ENCODE measurements at places on chromosomes 2 and 18.

GRCh38 chr18:36543991-36544725 is 246.6 kb downstream of the FHOD3 start:
- no peak for DNase-seq

GRCh38 chr2:24507549-24507948 is 16.5 kb downstream of the NCOA1 start:
- DNase-seq = no peak

DNA sequence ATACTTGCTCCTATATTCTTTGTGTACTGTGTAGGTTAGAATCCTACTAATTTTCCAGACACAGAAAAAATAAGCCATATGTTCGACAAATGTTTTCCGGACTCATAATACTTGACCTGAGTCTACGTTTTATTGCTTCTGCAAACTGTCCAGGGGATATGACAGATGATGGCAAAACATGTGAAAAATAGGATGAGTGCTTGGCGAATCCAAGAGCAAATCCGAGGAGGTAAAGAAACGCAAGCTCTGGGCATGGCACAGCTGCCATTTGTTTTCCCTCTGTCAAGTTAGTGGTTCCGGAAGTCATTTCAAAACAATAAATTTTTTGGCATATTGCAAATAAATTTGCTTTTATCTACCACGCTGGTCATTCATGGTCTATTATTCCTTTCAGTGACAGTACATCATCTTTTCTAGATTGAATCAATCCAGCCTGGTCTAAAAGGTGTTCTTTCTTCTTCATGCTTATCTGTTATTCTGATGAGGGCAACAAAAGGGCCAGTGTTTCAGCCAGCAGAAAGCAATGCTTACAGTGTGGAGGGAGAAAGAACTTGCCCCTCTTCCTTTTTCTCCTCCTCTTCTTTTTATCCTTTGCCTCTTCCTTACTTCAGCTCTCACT is 476.1 kb upstream of the SOX11 start:
- DNase-seq = no peak

- DNase-seq = no peak
These were observed 153.3 kb upstream of the KYNU start for GRCh38 chr2:142724186-142724585.

DNA sequence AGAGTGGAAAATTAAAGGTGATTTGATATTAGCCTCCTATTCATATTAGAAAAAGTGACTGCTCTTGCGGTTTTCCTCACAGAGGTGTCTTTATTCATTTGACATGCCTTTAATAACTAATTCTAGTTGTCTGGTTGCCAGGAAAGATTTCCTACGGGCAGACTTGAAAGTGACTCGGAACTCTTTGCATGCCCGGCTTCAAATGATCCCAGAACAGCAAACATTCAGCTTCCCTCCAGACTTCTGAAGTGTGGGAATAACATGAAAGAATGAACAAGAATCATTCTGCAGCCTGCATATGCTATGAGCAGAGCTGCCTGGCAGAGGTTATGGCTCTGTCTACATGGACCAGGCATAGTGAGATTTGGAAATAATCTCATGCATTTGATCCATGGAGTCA is 89.6 kb upstream of the PKDCC start:
- DNase-seq = no peak

- no peak for DNase-seq
These were observed 1.5 kb downstream of the STRADB start for GRCh38 chr2:201452922-201453643.

- DNase-seq = peak; percentile 78
These were observed 64.2 kb downstream of the RBMS1 start for GRCh38 chr2:160429248-160430000.

GRCh38 chr2:9465170-9465569 is 9.2 kb upstream of the IAH1 start:
- DNase-seq = no peak

- no peak for DNase-seq
These were observed 44.7 kb downstream of the TANC1 start for GRCh38 chr2:159013103-159013502.

DNA sequence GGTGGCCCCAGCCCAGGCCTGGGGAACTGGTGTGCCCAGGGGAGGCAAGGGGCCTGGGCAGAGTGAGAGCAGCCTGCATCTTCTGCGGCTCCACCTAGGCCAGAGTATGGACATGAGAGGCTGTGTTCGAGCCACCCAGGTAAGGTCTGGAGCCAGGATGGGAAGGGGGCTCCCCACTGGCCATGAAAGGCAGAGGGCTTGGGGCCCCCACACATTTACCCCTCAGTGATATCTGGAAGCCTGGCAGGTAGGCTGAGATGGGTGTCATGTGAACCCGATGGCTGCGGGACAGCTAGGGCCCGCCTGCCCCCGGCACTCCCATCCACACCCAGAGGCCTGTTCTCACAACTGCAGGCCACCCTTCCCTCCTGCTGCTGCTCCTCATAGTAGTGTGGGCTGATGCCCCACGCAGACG is 13.2 kb downstream of the ADRA2B start:
- DNase-seq = no peak

DNA sequence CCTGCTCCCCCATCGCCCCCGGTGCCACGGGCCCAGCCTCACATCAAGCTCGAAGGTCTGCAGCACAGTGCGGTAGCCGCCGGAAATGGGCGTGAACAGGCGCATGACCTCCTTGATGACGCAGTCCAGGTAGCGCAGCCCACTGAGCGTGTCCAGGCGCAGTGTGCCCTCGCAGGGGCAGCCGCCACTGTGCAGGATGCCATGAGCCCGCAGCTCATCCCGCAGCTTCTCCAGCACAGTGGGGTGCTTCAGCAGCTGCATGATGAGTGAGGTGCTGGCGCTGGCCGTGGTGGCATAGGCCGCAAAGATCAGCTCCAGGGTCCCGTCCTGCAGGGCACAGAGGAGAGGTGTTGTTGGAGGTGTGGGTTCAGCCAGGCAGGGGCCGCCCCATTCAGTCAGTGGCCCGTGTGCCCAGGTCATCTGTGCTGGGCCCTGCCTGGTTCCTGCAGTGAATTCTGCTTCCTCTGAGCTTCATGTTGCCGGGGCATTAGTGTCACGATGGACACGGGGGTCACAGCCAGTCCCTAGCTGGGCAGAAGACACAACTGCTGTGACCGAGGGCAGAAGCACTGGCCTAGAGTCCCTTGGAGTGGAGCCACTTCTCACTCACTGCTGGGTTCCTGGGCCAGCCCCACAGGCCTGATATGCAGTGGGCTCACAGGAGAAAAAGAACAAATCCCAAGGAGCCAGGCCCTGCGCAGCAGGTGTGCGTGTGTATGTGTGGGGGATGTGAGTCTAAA is 14.5 kb downstream of the CYP26B1 start:
- DNase-seq = no peak

- no peak for DNase-seq
These were observed 20.3 kb downstream of the CHMP1B start for GRCh38 chr18:11871501-11871900.

DNA sequence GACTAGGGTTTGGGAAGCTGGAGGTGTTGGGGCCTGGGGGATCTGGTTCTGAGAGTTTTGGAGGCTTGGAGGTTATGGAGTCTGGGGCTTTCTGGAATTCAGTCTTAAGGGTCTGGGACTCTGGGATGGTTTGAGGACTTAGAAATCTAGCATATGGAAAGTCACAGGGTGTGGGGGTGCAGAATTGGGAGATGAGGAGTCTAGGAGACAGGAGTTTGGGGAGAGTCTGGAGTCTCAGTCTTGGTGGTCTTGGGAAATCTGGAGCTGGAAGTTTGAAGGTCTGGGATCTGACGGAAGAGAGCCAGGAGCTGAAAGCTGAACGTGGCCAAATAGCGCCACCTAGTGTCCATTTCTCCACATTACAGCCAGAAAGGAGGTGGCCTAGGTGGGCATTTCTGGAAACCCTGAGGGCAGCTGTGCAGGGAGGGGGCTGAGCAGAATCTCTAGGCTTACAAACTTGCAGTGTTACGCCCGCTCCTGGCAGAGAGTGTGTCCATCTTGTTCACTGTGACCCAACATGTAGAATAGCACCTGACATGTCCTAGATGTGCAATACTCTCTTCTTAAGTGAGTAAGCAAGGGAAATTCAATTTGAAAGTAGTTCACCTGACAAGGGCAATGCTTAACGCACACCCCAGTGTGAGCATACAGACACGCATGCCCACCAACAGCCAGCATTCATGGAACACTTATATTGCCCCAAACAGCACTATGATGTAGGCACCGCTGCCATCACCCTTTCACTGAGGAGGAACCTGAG is 204.8 kb downstream of the TFCP2L1 start:
- DNase-seq = peak; percentile 57

- DNase-seq = no peak
These were observed 26.0 kb upstream of the EFEMP1 start for GRCh38 chr2:55949613-55950012.

DNA sequence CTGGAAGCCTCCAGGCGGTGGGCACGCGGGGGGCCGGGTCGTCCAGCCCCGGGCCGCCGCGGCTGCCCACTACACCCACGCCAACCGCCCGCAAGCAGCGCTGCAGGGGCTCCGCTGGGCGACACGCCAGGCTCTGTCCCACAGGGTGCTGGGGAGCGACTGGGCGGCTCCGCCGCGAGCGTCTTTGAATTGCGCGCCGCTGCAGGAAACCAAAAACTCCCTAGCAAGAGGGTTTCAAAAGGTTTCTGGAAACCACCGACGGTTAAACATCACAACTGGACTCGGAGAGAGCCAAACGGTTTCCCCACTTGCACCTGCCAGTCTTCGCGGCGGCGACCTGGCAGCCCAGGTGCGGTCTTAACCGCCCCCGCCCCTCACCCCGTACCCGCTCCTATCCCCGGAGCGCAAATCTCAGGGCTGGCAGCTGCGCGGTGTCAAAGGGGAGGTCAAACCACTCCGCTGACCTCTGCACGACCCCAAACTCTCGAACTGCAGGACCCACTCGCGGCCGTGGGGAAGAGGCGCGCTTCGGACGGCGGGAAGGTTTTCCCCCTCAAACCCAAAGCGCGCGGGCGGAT is 1.0 kb downstream of the CXCR4 start:
- DNase-seq = no peak

DNA sequence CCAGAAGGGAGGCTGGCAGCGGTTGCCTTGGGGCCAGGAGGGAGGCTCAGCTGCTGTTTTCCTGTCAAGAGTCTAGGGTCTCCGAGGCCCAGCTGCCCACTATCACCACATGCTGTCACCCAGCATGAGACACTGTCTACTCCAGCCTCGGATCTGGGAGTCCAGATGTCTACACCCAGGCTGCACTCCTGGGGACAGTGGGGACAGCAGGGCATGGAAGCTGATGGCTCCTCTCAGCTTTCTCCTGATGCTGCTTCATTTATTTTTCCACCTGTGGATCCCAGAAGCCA is 134.0 kb downstream of the PTGR3 start:
- DNase-seq = no peak

GRCh38 chr2:183995632-183996031 is 602.7 kb upstream of the ZNF804A start:
- no peak for DNase-seq

DNA sequence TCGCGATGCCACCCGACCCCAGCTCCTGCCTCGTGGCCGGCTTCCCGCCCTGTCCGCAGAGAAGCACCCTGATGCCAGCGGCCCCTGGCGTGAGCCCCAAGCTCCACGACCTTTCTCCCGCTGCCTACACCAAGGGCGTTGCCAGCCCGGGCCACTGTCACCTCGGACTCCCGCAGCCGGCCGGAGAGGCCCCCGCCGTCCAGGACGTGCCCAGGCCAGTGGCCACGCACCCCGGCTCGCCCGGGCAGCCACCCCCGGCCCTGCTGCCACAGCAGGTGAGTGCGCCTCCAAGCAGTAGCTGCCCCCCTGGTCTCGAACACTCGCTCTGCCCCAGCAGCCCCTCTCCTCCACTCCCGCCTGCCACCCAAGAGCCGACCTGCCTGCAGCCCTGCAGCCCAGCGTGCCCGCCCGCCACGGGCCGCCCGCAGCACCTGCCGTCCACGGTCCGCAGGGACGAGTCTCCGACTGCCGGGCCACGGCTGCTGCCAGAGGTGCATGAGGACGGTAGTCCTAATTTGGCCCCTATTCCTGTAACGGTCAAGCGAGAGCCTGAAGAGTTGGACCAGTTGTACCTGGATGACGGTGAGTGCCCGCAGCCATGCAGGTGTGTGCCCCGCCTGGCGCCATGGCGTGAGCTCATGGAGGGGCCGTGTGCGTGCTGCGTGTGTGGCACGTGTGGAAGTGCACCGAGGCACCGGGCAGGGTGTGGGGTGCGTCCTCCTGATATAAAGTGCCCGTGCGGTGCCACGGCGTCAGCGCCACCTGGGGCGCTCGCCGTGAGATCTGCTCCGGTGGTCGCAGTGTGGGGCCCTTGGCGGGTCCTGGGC is 90.8 kb downstream of the NFATC1 start:
- no peak for DNase-seq

DNA sequence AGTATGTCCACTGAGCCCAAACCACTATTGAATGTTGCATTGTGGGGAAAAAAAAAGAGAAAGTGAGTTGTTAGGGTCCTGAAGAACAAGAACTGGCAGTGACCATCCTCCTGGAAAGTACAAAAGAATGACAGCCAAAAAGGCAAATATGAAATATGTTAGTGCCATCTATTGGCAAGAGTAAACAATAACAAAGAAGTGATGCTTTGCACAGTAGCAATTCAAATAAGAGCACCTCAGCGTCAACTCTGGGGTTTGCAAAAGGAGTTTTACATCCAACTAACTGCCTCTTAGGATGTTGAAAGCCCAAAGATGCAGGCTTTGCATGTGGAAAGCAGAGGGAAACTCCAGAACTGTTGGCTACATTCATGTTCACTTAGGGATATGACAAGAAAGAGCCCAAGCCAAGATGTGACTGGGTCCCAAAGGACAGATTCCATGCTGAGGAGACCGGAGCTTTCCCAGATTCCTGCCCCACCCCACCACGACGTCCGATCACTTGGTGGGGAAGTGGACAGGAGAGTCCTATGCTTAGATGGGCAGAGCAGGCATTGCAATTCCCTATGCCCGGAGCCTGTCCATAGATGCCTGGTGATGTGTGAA is 15.6 kb downstream of the TRABD2A start:
- peak; percentile 27 for DNase-seq

GRCh38 chr2:120905824-120906571 is 170.3 kb downstream of the GLI2 start:
- no peak for DNase-seq

DNA sequence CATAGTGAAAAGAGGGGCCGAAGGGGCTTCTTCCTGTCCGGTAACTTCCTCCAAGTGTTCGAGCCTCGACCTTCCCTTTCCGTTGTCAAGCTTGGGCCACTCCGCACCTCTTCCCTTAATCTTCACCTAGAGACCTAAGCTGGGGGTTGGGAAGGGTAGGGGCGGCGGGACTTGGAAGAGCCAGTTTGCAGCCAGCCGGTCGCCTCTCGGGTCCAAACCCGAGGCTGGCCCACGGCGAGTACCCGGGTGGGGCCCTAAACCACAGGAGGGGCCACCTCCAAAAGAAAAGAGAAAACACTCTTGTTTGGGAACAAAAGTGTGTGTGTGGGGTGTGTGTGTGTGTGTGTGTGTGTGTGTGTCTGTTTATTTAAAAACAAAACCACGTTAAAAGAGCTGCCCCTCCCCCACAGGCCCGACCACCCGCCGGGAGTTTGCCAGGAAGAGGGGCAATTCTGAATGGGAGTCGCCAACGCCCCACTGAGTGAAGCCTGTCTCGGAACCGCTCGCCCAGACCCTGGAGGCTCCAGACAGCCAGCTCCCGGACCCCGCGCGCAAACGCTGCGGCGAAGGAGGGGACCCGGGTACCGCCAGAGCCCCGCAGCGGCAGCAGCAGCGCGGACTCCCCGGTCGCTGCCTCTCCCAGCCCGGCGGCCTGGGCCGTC is 488 bp upstream of the RHOB start:
- no peak for DNase-seq

- peak; percentile 23 for DNase-seq
These were observed 67.6 kb upstream of the FAM124B start for GRCh38 chr2:224469374-224469964.
